Breast epithelium (tissue), 4 donors: ENCODE measurements at places on chromosomes 1 and 21. TPM values are rescaled to one million over a fixed set of nuclear protein-coding genes. Genes with fewer than 3 reads are reported as not detected.
A peak's percentile ranks its signal among the peaks of the same experiment; 100 is the strongest.

DNA sequence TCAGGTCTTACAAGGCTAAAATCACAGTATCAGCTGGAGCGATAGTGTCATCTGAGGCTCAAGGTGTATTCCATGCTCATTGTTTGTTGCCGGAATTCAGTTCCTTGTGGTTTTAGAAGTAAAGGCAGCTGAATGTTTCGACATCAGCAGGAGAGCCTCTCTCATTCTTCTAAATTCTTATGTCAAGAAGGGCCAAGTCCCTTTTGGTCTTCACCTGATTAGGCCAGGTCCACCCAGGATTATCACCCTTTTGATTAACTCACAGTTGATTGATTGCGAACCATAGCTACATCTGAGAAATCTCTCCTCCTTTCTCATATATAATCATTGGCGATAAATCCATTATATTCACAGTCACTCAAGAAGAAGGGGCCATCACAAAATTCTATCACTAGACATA is 806.7 kb upstream of the PRMT6 start:
- no peaks in the 10 kb centered on the region for H3K27me3 ChIP-seq
- H3K4me1 ChIP-seq = no peaks in the 10 kb centered on the region
- H3K4me3 ChIP-seq = no peak overlapping the region
- H3K36me3 ChIP-seq = no peaks in the 10 kb centered on the region

GRCh38 chr1:176854758-176855745 is 309.5 kb downstream of the ASTN1 start:
- H3K27ac ChIP-seq = no peak overlapping the region
- H3K4me3 ChIP-seq = no peak overlapping the region

GRCh38 chr1:32200226-32201010 is at the start of gene CCDC28B:
TSS of gene CCDC28B (plus strand) at chr1:32200595. CDS start at chr1:32201936, 1,341 bp downstream.
- H3K27ac ChIP-seq = peak within 1 kb of the TSS; percentile 92
- no peaks in the 10 kb centered on the region for H3K27me3 ChIP-seq
- H3K36me3 ChIP-seq = no peaks in the 10 kb centered on the region
- peak within 1 kb of the TSS; percentile 92 for H3K4me3 ChIP-seq

GRCh38 chr1:42260376-42261070 is 74.5 kb downstream of the FOXJ3 start:
- H3K27me3 ChIP-seq = no peaks in the 10 kb centered on the region
- H3K4me3 ChIP-seq = no peak overlapping the region
- no peaks in the 10 kb centered on the region for H3K36me3 ChIP-seq
- DNase-seq = no peak

Gene LACTBL1
- total RNA-seq = not detected

Gene RO60
- 91.4 TPM for total RNA-seq

DNA sequence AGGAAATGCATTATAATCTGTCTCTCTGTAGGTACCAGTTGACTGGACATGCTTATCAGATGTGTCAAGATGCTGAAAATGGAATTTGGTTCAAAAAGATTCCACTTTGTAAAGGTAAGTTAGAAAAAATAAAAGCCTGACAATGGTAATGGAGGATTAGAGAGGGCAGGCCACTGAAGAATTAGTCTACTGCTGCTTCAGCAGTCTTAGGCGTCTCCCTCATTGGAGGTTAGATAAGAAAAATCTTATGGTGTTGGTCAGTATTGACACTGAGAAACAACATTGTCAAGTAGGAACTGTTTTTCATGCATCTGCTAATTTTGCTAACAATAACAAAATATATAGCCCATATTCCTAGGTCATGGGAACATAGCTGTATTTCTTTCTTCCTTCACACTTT is 20.1 kb downstream of the CR2 start:
- no peak for DNase-seq
- H3K4me1 ChIP-seq = no peaks in the 10 kb centered on the region
- H3K36me3 ChIP-seq = no peaks in the 10 kb centered on the region
- no peak overlapping the region for H3K4me3 ChIP-seq

Gene ERRFI1
- total RNA-seq = 207 TPM

DNA sequence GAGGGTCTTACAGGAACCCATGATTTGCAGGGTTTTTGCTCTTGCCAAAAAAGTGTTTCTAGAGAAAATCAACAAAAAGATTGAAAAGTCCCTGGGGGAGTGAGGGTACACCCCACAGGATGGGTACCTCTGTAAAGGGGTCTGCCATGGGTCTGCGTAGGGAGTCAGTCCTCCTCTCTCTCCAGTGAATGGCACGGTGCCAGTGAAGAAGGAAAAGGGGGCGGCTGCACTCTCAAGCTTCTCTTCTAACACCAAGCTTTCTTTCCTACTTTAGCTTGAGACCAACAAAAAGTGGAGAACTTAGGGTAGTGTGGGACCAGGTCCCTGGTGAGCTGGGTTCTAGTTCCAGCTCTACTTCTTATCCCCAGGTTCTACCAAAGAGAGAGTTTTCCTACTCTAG is 87.4 kb downstream of the GLUL start:
- H3K27ac ChIP-seq = peak overlapping the region; percentile 66
- no peaks in the 10 kb centered on the region for H3K36me3 ChIP-seq
- no peaks in the 10 kb centered on the region for H3K27me3 ChIP-seq
- no peak overlapping the region for H3K4me3 ChIP-seq
- H3K4me1 ChIP-seq = no peaks in the 10 kb centered on the region

Gene PDE9A
- 3.0 TPM for total RNA-seq

DNA sequence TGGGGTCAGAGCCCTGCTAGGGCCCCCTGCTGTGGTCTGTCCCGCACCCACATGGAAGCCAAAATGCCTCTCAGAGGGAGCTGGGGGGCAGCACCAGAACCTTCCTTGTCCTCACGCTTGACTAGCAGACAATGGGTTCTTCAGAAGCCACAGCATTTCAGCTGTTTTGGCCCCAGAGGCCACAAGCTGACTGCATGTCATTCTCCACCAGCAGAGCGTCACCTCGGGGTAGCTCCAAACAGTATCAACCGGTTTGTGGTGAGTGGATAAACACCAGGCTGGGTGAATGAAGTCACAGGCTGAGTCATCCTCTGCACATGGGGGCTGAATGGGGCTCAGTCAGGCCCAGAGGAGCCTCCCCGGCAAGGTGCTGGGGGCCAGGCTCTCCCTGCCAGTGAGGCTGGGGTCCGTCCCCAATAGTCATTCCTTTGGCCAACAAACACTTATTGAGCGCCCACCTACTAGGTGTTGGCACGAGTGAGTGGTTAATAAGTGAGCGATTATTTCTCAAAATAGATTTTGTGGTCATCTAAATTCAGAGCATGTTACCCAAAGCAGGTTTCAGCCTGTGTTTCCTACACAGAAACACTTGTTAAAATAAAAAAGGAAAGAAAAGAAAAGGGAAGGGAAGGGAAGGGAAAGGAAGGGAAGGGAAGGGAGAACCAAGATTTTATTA is 9.1 kb downstream of the OLIG1 start:
- H3K4me1 ChIP-seq = no peaks in the 10 kb centered on the region
- no peak for DNase-seq
- H3K27me3 ChIP-seq = no peaks in the 10 kb centered on the region
- no peak overlapping the region for H3K4me3 ChIP-seq

DNA sequence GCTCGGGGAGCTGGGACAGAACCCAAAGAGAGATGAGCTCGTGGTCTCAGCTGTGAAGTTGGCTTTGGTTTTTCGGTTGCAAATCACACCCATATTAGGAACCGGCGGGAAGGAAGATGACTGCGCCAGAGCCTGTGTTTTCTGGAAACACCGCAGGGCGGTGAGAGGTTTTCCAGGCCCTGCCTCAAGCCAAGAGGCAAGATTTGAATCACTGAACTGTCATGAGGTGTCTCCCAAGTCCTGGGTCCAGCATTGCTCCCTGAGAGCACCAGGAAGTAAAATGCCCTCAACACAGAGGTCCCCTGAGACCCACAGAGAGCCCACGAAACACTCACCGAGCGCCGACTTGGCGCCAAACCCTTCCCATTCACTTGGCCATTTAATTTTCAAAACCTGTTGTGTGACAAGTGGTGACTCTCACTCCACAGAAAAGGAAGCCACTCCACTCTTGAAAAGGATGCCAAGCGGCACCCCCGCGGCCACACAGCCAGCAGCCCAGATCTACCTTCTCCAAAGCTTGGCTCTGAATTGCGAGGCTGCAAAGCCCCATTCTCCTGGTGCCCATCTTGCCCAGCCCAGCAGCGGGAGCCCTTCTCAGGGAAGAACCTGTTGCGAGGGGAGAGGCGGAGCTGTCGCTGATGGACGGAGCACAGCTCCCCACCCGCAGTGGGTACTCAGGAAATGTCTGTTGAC is 99.0 kb upstream of the RUNX3 start:
- no peaks in the 10 kb centered on the region for H3K36me3 ChIP-seq
- no peak overlapping the region for H3K27ac ChIP-seq
- no peaks in the 10 kb centered on the region for H3K27me3 ChIP-seq
- H3K4me1 ChIP-seq = no peaks in the 10 kb centered on the region
- no peak for DNase-seq

GRCh38 chr1:109763646-109764415 is at the start of gene EPS8L3:
TSS of gene EPS8L3 (minus strand) at chr1:109763923. CDS start at chr1:109761749, 2,174 bp downstream.
- no peak within 1 kb of the TSS for H3K27ac ChIP-seq
- no peaks in the 10 kb centered on the region for H3K4me1 ChIP-seq
- no peaks in the 10 kb centered on the region for H3K27me3 ChIP-seq
- DNase-seq = no peak
- H3K36me3 ChIP-seq = no peaks in the 10 kb centered on the region

DNA sequence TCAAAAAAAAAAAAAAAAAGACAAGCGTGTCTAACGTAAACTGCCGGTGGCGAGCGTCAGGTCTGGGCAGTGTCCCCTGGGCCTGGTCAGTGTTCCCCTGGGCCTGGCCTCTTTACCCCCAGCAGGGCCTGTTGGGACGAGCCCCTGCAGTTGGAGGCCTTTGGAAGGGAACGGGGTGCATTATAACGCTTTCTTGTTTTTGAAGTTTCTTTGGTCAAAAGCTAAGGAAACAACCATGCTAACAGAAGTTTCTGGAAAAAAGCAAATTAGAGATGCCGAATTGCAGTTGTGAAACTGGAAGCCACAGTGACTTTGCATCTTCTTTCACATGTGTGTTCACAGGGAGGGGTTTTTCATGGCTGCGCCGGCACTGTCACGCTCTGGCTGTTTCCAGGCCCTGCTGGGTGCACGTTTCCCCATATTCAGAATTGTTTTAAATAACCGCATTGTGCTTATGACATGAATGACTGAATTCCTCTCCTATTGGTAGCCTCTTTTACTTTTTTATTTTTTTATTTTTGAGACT is 16.0 kb downstream of the RRP1 start:
- peaks cover 6% of the 10 kb centered on the region for H3K4me1 ChIP-seq
- no peak overlapping the region for H3K4me3 ChIP-seq
- no peaks in the 10 kb centered on the region for H3K36me3 ChIP-seq
- H3K27ac ChIP-seq = no peak overlapping the region
- no peaks in the 10 kb centered on the region for H3K27me3 ChIP-seq

DNA sequence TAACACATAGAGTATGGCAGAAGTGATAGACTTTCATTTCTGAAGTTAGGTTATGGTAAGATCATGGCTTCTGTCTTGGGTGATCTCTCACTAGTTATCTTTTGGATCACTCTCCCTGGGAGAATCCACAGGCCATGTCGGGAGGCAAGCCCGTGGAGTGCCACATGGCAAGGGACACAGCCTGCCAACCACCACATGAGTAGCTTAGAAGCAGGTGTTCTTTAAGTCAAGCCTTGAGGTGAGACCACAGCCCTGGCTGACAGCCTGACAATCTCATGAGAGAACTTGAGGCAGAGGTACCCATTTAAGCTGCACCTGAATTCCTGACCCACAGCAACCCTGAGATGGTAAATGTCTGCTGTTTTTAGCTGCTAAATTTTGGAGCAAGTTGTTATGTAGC is 130.4 kb downstream of the KCNN3 start:
- no peaks in the 10 kb centered on the region for H3K4me1 ChIP-seq
- no peaks in the 10 kb centered on the region for H3K36me3 ChIP-seq
- DNase-seq = no peak
- H3K4me3 ChIP-seq = no peak overlapping the region
- no peak overlapping the region for H3K27ac ChIP-seq

Gene PIGC
- 39.2 TPM for total RNA-seq

- H3K27me3 ChIP-seq = no peaks in the 10 kb centered on the region
- H3K27ac ChIP-seq = peak overlapping the region; percentile 77
- H3K4me1 ChIP-seq = no peaks in the 10 kb centered on the region
- no peaks in the 10 kb centered on the region for H3K36me3 ChIP-seq
- DNase-seq = peak; percentile 53
Observed at GRCh38 chr1:60903591-60903990, 178.8 kb upstream of the NFIA start.

GRCh38 chr1:97258597-97258996 is 537.0 kb downstream of the PTBP2 start:
- no peaks in the 10 kb centered on the region for H3K4me1 ChIP-seq
- no peak overlapping the region for H3K4me3 ChIP-seq
- H3K27me3 ChIP-seq = no peaks in the 10 kb centered on the region
- no peak for DNase-seq
- no peaks in the 10 kb centered on the region for H3K36me3 ChIP-seq

GRCh38 chr1:170284512-170284911 is 138.8 kb downstream of the NTMT2 start:
- no peaks in the 10 kb centered on the region for H3K36me3 ChIP-seq
- no peaks in the 10 kb centered on the region for H3K27me3 ChIP-seq
- H3K27ac ChIP-seq = no peak overlapping the region
- no peak overlapping the region for H3K4me3 ChIP-seq
- H3K4me1 ChIP-seq = no peaks in the 10 kb centered on the region

GRCh38 chr1:214205053-214205452 is 75.9 kb upstream of the SMYD2 start:
- H3K27ac ChIP-seq = no peak overlapping the region
- H3K4me3 ChIP-seq = no peak overlapping the region
- no peak for DNase-seq
- H3K36me3 ChIP-seq = no peaks in the 10 kb centered on the region

Gene TMEM82
- total RNA-seq = not detected

- no peak for DNase-seq
- no peaks in the 10 kb centered on the region for H3K27me3 ChIP-seq
- H3K4me1 ChIP-seq = no peaks in the 10 kb centered on the region
- H3K36me3 ChIP-seq = no peaks in the 10 kb centered on the region
- H3K27ac ChIP-seq = no peak overlapping the region
- no peak overlapping the region for H3K4me3 ChIP-seq
Observed at GRCh38 chr1:83554174-83554573, 444.8 kb downstream of the TTLL7 start.

DNA sequence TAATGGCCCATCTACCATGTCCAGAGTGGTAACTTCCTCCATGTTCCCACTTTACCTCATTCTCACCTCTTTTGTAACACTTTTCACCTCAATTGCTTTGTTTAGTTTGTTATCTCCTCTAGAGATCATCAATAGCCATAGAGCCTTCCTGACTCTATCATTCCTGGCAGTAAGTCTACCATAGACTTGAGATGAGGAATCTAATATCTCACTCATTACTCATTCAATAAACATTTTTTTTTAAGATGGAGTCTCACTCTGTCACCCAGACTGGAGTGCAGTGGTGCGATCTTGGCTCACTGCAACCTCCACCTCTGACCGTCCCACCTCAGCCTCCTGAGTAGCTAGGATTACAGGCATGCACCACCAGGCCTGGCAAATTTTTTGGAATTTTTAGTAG is 7.1 kb downstream of the NMNAT2 start:
- H3K27me3 ChIP-seq = no peaks in the 10 kb centered on the region
- no peaks in the 10 kb centered on the region for H3K36me3 ChIP-seq
- H3K27ac ChIP-seq = no peak overlapping the region
- H3K4me3 ChIP-seq = no peak overlapping the region
- H3K4me1 ChIP-seq = no peaks in the 10 kb centered on the region

DNA sequence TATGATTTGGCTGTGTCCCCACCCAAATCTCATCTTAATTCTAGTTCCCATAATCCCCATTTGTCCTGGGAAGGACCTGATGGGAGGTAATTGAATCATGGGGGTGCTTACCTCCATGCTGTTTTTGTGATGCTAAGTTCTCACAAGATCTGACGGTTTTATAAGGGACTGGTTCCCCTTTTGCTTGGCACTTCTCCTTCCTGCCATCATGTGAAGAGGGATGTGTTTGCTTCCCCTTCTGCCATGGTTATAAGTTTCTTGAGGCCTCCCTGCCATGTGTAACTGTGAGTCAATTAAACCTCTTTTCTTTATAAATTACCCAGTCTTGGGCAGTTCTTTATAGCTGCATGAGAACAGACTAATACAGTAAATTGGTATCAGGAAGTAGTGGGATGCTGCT is 114.1 kb downstream of the ZNF648 start:
- no peak overlapping the region for H3K27ac ChIP-seq
- H3K4me3 ChIP-seq = no peak overlapping the region
- H3K27me3 ChIP-seq = no peaks in the 10 kb centered on the region

Gene TSPEAR
- not detected for total RNA-seq
